ENCODE measurements at places on chromosomes 6 and 20.

DNA sequence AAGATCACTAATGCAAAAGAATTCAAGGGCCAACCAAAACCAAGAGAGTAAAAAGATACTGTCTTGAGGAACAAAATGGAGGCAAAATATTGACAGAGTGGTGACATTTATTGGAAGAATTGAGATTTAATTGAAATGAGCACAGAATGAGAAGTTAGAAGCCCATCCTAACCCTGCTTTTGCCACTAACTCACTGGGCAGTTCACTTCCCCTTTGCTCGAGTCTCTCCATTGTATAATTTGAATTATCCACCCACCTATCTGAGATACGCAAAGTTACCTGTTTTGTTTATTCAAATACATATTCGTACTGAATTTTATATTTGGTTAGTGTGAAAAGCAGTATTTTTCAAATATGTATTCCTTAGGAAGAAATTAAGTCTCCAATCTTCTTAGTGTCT is 204.5 kb upstream of the PRDM1 start:
- no peak for DNase-seq

DNA sequence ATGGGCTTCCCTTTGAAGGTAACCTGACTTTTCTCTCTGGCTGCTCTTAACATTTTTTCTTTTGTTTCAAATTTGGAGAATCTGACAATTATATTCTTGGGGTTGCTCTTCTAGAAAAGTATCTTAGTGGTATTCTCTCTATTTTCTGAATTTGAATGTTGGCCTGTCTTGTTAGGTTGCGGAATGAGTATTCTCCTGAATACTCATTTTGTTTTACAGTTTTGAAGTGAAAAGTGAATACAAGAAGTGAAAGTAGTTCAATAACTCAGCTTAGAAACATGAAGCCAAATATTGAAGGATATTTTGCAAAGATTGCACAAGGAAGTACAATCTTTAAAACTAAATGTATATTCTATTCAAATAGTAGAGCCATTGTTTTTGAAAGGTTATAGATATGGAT is 120.2 kb upstream of the MAP3K4 start:
- DNase-seq: no peak

- DNase-seq: no peak
Measured at GRCh38 chr6:69422020-69422419, 374.8 kb downstream of the LMBRD1 start.

DNA sequence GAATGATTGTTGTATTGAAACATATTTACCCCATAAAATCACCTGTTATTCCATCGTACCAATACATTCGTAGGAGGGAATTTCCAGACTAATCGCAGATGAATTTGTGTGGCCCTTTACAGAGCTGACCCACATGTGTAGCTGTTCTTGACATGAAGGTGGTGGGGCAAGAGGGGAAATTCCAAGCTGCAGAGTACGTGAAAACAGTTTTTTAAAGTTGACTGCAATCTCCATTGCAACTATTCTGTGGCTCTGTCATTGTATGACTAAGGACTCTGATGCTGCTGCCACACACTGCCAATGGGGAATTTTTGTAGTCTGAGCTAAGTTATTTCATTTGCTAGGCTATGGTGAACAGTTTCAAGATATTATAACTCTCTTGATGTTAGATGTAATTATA is 46.4 kb upstream of the ADTRP start:
- no peak for DNase-seq

DNA sequence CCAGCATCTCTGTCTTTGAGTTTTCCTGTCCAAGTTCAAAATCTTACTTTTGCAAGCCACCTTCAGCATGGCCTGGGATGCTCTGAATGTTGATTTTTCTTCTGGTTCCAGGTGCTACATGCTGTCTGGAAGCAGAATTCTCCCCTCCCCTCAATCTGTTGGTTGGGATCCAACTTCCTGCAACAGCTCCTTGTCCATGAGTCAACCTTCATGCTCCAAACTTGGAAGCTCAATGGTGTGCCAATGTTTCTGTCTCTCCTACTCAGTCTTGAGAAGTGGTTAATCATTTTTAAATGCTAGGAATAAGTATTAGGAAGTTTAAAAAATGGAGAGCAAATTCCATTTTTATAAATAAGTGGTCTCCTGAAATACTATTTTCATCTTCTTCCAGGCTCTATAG is 33.2 kb upstream of the PLEKHG1 start:
- no peak for DNase-seq

GRCh38 chr6:25889877-25890853 is 16.1 kb upstream of the SLC17A3 start:
- DNase-seq: no peak

DNA sequence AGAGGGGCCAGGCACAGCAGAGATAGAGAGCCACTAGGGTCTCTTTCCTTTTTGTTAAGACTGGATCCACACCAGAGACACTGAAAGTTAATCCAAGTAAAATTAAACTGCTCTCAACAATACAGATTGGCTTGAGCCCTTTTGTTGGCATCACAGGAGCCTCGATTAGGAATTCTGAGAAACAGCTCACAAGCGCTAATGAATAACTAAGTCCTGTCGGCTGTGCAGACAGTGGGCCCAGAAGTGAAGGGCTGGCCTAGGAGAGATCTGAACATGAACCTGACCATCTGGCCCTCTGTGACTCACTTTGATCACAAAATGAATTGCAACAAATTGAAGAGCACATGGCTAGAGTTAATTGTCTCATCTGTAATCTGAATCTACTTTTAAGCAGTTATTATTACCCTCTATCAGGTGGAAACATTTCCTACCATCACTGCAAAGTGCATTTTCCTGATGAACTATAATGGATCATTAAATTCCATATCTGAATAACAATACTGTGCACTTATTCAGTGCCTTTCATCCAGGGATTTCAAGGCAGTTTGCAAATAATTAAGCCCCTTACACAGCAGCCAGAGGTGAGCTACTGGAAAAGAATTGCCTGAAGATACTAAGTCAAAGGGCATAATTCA is 3.2 kb downstream of the BACH2 start:
- DNase-seq: no peak

Data from NCI-H2081 treated with DMSO at 0.1 percent for 48 hours (cell line).